ENCODE measurements at places on chromosomes 13 and 19. TPM values are rescaled to one million over a fixed set of nuclear protein-coding genes. Genes with fewer than 3 reads are reported as not detected.

The BEST2 gene
- total RNA-seq, result not detected

The FFAR1 gene
- not detected for total RNA-seq

The TNFSF13B gene
- total RNA-seq, result 5.9 TPM

The SMIM44 gene
- total RNA-seq, result not detected

GRCh38 chr19:32859591-32859990 is 10.0 kb downstream of the SLC7A9 start:
- no peak for DNase-seq

DNA sequence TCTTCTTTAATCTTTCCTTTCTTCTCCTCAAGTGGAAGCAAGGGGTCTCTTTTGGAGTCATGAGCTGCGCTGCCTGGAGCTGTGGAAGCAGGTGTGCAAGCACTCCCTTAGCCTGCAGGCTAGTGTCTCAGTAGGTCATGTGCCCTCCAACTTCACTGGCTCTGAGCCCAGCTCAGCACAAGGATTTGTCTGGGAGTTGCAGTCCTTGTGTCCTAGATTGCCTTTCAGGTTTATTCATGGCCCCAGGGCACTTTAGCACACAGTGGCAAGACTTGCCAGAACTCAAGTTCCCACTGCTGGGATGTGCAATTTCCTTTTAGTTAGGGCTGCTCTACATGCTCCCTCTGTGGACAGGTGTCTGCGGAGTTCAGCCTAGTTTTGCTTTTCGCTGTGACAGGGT is 211.7 kb downstream of the LIG4 start:
- DNase-seq, result no peak

DNA sequence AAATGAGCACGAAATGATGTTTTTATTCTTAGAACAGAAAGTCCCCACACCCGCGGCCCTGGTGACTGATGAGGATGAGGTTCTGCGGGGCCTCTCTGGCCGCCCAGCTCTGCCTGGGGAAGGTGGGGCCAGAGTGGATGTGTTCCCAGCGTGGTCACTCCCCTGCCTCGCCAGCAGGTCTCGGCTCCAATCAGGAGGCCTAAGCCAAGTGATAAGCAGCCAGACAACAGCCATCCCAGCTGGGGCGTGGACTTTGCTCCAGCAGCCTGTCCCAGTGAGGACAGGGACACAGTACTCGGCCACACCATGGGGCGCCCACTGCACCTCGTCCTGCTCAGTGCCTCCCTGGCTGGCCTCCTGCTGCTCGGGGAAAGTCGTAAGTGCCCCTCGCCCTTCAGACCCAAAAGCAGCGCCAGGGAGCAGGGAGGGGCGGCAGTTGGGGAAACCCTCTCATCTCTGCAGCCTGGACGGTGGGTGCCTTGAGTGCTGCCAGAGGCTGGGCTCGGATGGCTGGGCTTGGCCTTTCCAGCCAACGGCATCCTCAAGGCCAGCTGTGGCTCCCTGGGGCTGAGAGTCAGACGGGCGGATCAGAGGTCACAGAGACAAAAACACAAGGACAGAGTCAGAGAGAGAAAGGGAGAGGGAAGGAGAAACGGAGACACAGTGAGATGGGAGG is at the start of gene F10:
F10 (plus strand) TSS at position 250 of the 676 bp plus-strand sequence; CDS start at position 307, 57 bp downstream.
- peak; percentile 76 for DNase-seq

GRCh38 chr19:29206453-29206852 is 6.5 kb downstream of the UQCRFS1 start:
- DNase-seq, result no peak
